ENCODE measurements at places on chromosomes 11 and 22.

GRCh38 chr11:64917663-64917995 is 620 bp upstream of the ATG2A start:
- no peak for DNase-seq

GRCh38 chr11:71245601-71246391 is 6.6 kb downstream of the SHANK2 start:
- no peak for DNase-seq

GRCh38 chr11:123061403-123062157 is at the start of gene HSPA8:
Gene HSPA8 (minus strand): TSS chr11:123062136. CDS start chr11:123061324, 812 bp downstream.
- peak; percentile 59 for DNase-seq

- no peak for DNase-seq
Measured at GRCh38 chr22:21043860-21044535, 1.7 kb upstream of the LRRC74B start.

DNA sequence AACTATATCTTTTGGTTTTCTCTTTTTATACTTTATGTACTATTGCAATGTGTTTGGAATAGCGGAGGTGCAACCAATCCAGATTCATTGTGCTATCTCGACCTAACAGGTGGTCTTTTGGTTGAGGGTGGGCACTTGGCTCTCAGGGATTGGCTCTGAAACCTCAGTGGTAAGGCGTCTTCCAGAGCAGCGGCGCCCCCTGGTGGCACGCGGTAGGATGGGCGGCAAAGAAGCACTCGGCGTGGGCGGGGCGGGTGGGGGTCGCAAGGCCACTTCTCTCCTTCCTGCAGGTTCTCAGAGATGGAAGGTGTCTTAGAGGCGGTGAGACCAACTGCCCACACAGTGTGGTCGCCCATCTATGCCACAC is 19.2 kb upstream of the PLET1 start:
- peak; percentile 67 for DNase-seq

DNA sequence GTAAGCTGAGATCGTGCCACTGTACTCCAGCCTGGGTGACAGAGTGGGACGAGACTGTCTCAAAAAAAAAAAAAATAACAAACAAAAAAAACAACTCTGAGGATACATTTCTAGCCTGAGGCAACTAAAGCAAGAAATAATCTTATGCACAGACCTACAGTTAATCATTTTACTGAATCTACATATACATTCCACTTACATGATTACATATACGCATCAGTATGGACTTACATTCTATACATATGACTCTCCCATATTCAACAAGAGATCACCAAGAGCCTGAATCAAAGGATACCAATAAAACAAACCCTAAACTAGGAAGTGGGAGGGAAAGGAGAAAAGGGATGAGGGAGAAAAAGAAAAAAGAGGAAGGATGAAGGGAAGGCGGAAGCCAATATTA is 1.1 kb downstream of the ALG8 start:
- no peak for DNase-seq

GRCh38 chr11:57815877-57816276 is 54.3 kb downstream of the CTNND1 start:
- DNase-seq: no peak

DNA sequence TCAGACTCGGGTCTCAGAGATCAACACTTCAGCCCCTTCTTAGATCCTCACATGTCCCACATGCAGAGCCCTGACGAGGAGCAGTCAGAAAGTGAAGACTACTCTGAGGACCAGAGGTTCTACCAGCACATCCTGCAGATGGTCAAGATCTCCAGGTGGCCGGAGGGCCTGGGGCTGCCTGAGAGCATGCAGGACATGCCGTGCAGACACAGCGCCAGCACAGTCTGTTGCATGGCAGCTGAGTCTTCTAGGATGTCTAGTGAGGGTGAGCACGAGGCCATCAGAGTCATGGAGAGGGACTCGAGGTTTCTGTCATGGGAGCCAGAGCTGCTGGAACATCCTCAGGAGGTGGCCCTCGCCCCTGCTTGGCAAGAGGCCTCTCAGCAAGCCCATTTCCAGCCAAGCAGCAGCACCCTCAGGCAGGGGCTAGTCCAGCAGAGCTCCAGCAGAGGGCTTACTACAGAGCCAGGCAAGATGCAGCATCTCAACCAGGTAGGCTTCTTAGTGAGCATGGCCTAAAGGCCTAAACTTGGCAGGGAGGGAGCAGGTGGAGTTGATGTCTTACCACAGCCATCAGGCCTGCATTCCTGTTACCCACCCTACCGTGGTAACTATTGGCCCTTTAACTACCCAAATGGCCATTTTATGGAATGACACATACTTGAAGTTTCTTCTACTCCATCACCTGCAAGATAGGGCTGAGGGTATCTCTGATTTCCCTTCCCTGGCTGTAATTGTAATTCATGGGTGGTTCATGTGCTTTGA is 28.7 kb downstream of the CEP164 start:
- no peak for DNase-seq

DNA sequence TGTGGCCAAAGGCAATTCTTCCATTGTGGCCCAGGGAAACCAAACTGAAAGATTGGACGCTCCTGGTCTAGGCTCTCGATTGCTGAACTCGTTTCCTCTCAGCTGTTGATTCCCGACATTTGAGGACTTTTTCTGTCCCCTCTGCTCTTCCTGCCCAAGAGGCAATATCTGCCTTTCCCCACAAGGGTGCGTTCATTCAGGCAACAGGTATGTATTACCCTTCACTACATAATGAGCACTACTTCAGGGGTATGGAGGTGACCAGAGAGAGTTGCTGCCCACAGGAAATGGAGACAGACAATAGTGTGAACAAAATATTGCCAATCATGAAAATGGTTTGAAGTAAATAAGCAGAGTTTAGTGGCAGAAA is 8.2 kb downstream of the PTH start:
- no peak for DNase-seq

- DNase-seq: no peak
Measured at GRCh38 chr11:73215191-73216134, 2.6 kb upstream of the P2RY2 start.

GRCh38 chr22:47161631-47162030 is 399.2 kb downstream of the TBC1D22A start:
- DNase-seq: no peak

DNA sequence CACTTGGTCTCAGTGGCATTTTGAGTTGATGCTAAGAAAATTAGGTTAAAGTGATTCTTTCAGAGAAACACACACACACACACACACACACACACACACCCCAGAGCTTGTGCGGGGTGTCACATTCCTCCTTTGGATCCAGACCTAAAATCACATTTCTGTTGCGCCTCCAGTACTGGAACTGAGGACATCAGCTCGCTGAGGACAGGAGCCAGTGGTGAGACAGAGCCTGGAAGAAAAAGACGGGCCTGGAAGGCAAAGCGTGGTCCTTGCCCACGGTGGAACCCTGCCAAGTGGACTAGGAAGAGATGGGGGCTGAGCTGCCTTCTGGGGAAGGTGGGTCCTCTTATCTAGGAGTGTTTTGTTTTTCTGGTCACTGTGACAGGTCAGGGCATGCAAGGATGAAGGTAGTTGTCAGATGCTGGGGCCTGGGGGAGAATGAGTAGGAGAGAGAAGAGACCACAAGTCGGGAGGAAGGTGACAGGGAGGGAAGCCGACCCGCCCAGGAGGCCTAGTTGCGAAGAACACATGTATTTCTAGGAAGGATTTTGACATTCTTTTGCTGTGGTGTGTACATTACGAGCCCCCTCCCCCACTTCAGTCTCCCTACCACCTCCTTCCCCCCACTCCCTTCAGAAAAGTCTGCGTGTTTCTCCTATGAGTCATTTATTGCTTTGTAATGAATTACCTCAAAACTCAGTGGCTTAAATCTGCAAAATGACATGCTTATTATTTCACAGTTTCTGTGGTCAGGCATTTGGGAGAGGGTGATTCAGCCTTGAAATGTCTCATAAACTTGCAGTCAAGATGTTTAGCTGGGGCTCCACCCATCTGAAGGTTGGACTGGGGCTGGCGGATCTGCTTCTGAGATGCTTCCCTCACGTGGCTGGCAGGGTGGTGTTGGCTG is 4.8 kb upstream of the ELFN2 start:
- peak; percentile 48 for DNase-seq

DNA sequence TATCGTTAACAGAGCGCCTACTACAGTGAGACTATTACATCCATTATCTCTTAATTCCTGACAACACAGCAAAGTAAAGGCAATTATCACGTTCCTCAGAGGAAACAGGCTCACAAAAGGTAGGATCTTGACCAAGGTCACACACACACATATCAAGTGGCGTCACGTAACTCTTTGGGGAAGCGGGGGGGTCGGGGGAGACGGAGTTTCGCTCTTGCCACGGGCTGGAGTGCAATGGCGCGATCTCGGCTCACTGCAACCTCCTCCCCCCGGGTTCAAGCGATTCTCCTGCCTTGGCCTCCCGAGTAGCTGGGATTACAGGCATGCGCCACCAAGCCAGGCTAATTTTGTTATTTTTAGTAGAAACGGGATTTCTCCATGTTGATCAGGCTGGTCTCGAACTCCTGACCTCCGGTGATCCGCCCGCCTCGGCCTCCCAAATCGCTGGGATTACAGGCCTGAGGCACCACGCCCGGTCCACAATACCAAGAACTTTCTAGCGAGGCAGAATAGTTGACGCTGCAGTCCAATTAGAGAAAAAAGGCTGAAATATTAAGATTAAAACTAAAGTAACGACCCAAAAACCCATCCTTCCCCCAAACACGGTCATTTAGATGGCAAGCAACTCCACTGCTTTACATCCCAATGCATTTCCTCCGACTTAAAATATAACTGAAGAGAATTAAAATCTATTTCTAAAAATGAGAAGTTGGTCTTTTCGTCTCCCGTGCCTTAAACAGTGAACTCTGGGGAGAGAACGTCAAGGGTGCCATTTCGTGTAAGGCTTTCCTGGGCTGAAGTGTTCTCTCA is 1.2 kb downstream of the DDX17 start:
- DNase-seq: peak; percentile 43

GRCh38 chr11:108496643-108497256 is 1.4 kb downstream of the POGLUT3 start:
- DNase-seq: no peak

DNA sequence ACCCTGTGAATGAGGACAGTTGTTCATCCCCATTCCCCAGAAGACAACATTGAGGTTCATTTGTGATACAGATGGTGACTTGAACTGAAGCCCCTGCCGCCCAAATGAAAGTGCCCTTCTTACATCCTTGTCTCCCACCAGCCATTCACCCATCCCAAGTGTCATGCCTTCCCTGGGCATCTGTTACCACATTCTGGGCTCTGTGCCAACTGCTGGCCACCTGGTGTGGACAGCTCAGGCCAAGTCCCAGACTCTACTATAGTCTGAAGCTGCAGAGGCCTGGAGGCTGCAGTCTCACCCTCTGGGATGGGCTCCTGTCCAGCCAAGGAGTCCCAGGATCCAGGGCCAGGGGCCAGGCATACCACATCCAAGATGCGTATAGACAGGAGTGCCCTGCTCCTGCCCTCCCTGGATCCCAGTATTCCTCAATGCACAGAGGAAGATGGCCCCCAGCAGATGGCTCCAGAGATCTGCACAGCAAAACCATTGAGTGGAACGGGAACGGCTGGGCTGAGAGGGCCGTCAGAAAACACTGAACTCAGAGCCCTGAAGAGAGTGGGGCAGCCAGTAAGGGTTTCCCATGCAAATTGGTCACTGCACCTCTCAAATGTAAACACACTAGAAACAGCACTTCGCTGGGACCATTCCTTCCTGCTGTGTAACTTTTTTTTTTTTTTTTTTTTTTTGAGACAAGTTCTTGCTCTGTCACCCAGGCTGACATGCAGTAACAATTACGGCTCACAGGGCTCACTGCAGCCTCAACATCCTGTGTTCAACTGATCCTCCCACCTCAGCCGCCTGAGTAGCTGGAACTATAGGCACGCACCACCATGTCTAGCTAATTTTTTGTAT is 22.8 kb downstream of the ARRB1 start:
- no peak for DNase-seq

DNA sequence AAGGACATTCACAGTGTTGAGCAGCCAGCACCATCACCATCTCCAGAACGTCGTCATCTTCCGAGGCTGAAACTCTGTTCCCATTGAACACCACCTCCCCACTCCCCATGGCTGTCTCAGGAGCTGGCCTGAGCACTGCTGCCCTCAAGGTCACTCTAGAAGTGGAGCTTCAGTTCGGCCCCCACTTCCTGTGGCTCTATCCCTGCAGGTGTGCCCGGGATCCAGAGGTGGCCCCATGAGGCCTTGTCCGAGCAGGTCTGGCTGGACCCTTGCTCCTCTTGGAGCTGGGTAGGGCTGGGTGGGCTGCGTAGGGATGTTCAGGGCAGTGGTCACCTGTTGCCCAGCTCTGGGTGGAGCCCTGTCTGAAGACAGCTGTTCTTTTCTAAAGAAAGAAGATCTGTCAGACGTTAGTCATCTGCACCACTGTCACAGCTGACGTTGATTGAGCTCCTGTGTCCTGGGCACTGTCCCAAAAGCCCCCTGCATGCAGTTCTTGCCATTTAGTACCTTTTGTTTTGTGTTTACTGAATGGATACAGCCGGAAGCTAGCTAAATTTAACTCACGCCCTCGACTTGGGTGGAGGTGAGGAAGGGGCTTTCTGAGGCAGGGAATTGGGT is 75.5 kb upstream of the CLDN5 start:
- no peak for DNase-seq

Data from stimulated activated CD8-positive, alpha-beta memory T cell treated with anti-CD3 and anti-CD28 coated beads, Interleukin-2, amount 100 ng/mL, for 48 hours (primary cell).